T-helper 17 cell (primary cell): ENCODE measurements at places on chromosomes 16 and 17. TPM values are rescaled to one million over a fixed set of nuclear protein-coding genes. Genes with fewer than 3 reads are reported as not detected.

Gene ETV4
- not detected for total RNA-seq

Gene CDH3
- total RNA-seq, result 0.37 TPM

Gene TBC1D3B
- total RNA-seq, result 3.5 TPM

Gene PRSS33
- total RNA-seq, result not detected

Gene BTBD17
- total RNA-seq, result not detected

Gene ALDOA
- 421 TPM for total RNA-seq

Gene SRCIN1
- total RNA-seq, result 0.26 TPM

Gene HSF5
- 1.6 TPM for total RNA-seq

Gene TP53TG3B
- not detected for total RNA-seq

- no peaks in the 10 kb centered on the region for H3K36me3 ChIP-seq
- H3K4me3 ChIP-seq, result peak overlapping the region; percentile 88
- peak overlapping the region; percentile 90 for H3K27ac ChIP-seq
- H3K4me1 ChIP-seq, result peaks cover 17% of the 10 kb centered on the region
- H3K27me3 ChIP-seq, result no peaks in the 10 kb centered on the region
- DNase-seq, result no peak
Measured at GRCh38 chr17:64441772-64442540, 7.0 kb upstream of the MILR1 start.

GRCh38 chr17:16013943-16014407, 14.4 kb downstream of the TTC19 start:
- no peaks in the 10 kb centered on the region for H3K27me3 ChIP-seq
- peaks cover 2% of the 10 kb centered on the region for H3K36me3 ChIP-seq
- H3K4me3 ChIP-seq, result no peak overlapping the region
- no peak overlapping the region for H3K27ac ChIP-seq
- no peak for DNase-seq
- H3K4me1 ChIP-seq, result peaks cover 16% of the 10 kb centered on the region

DNA sequence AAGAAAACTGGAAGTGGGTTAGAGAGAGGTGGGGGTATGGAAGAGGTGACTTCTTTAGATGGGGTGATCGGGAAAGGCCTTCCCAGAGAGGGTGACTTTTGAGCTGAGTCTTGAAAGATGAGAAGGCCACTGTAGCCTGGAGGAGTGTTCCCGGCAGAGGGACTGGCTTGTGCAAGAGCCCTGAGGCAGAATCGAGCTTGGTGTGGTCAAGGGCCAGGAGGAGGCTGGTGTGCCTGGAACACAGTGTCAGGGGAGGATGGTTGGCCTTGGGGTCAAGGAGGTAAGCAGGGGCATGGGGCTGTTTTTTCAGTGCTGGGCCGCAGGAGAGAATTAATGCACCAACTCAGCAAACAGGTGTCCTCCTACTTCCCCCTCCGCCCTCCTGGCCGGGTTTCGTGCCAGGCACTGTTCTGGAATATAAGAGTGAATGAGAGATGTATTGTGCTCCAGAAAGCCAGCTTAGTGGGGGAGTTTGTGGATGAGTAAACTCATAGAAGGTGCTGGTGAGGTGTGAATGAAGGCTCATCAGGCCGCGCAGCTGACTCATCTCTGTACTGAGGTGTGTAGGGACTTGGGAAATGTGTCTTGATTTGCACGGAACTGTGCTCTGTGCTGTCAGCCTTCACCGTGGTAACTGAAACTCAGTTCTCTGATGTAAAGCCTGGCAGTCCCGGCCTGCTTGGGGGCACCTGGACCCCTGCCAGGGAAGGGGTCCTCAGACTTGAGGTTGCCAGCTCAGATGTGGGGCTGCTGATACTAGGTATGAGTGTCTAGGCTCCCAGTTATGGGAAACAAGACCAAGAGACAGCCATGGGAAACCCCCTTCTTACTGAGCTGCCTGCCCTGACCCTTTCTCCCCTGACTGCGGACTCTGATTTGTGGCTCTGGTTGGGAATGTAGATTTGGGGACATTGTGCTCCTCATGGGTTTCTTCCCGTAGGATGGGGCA, 15.3 kb downstream of the KSR1 start:
- peaks cover 70% of the 10 kb centered on the region for H3K4me1 ChIP-seq

GRCh38 chr17:11889266-11889665, 108.0 kb downstream of the ZNF18 start:
- DNase-seq, result no peak
- no peak overlapping the region for H3K27ac ChIP-seq
- no peaks in the 10 kb centered on the region for H3K27me3 ChIP-seq
- H3K36me3 ChIP-seq, result no peaks in the 10 kb centered on the region

DNA sequence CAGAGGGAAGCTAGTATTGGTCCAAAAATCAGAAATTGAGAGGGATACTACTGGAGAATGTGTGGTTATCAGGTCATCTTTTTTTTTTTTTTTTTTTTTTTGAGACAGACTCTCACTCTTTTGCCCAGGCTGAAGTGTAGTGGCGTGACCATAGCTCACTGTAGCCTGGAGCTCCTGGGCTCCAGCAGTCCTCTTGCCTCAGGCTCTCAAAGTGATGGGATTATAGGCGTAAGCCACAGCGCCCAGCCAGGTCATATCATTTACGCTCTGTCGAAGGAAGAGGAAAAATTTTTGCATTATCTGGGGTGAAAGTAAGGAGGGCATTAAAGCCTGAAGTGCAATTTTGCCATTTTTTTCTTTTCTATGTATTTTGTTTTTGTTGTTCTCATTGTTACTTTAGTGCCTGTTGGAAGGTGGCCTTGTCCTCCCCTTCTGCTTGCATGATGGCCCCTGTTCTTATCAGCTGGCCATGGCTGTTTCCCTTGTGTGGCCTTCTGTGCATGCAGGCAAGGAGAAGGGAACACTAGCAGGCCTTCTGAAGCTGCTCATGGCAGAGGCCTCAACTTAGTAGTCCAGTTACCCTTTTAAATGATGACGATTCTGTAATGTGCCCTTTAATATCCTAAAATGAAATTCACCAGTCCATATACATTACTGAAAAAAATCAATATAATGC, 118.3 kb downstream of the SPECC1 start:
- H3K27me3 ChIP-seq, result peaks cover 18% of the 10 kb centered on the region
- no peak overlapping the region for H3K4me3 ChIP-seq
- H3K4me1 ChIP-seq, result peaks cover 3% of the 10 kb centered on the region

DNA sequence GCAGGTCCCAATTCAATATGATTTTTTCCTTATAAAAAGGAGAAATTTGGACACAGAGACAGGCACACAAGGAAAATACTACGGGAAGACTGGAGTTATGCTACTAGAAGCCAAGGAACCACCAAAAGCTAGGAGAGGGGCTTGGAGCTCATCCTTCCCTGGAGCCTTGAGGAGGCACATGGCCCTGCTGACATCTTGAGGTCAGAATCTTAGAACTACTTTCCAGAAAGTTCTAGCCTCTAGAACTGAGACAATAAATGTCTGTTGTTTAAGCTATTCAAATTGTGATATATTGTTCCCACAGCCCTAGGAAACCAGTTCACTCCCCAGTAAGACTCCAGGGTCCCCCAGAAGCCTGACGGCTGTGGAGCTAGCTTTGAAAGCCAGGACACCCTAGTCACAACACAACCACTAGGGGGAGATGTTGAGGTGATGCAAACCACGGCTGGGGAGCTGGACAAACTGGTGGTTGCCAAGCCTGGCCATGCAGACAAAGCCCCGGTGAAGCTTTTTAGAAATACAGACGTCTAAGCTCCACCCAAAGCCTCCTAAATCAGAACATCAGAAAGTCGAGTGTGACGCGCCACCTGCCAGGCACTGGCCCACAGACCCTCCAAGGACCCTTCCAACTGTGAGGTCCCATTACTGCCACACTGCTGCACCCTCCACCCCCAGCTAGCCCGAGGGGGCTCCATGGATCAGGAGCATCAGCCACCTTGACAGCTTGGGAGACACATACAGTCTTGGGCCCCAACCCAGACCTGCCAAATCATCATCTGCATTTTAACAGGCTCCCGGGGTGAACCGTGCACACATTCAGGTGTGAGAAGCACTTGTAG, 106.4 kb downstream of the SLC39A11 start:
- no peaks in the 10 kb centered on the region for H3K27me3 ChIP-seq
- H3K27ac ChIP-seq, result no peak overlapping the region
- peak overlapping the region; percentile 31 for H3K4me3 ChIP-seq
- DNase-seq, result no peak
- H3K36me3 ChIP-seq, result no peaks in the 10 kb centered on the region
- peaks cover 7% of the 10 kb centered on the region for H3K4me1 ChIP-seq

GRCh38 chr17:44108440-44109311, 14.8 kb downstream of the HDAC5 start:
- no peak overlapping the region for H3K4me3 ChIP-seq
- H3K36me3 ChIP-seq, result peaks cover 4% of the 10 kb centered on the region
- H3K27ac ChIP-seq, result no peak overlapping the region
- H3K4me1 ChIP-seq, result peaks cover 27% of the 10 kb centered on the region

- H3K4me1 ChIP-seq, result peaks cover 2% of the 10 kb centered on the region
- H3K36me3 ChIP-seq, result no peaks in the 10 kb centered on the region
- H3K27ac ChIP-seq, result no peak overlapping the region
- DNase-seq, result no peak
- no peak overlapping the region for H3K4me3 ChIP-seq
- peaks cover 17% of the 10 kb centered on the region for H3K27me3 ChIP-seq
Measured at GRCh38 chr16:81436386-81436785, 8.2 kb upstream of the CMIP start.

DNA sequence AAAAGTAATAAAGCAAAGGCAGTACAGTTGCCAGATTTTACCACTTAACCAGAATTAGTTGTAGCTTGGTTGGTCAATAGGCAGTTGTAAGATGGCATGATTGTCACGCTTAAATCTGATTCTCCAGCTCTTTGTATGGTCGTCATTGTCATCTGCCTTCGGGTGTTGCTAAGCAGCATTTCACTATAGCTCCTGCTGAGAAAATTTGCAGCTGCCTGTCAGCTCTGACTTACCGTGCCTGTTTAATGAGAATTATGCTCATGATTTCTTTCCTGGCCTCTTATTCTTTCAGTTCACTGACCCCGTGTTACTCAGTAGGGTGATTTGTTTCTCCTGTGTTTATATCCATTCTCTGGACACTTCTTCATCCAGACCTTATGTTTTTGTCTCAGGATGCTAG, 66.7 kb downstream of the TANGO6 start:
- H3K27ac ChIP-seq, result no peak overlapping the region
- no peaks in the 10 kb centered on the region for H3K27me3 ChIP-seq
- no peaks in the 10 kb centered on the region for H3K4me1 ChIP-seq

DNA sequence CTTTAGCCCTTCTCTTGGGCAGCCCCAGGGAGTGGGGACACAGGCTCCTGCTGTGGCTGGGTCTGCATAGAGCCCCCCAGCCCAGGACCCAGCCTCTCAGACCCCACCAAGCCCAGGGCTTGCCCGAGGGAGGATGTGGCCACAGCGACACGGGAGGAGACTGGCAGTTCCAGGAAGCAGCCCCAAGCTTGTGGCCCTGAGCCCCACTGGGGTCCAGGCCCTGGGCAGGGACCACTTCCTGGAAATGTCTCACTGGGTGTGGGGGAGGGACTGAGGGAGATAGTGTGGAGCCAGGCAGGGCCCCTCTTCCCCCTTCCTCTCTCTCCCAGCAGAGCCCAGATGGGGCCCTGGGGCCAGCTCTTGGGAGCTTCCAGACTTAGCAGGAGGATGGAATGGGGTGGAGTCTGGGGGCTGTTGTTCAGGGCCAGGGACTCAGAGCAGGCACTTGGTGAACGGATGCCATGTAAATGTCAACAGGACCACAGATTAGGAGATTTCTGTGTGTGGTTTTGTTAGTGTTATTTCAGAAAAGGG, 35.3 kb downstream of the ADGRG5 start:
- peaks cover 33% of the 10 kb centered on the region for H3K4me1 ChIP-seq
- peak overlapping the region; percentile 31 for H3K4me3 ChIP-seq
- H3K27ac ChIP-seq, result peak overlapping the region; percentile 91
- peaks cover 4% of the 10 kb centered on the region for H3K36me3 ChIP-seq
- DNase-seq, result no peak

- H3K36me3 ChIP-seq, result peaks cover 1% of the 10 kb centered on the region
- no peak overlapping the region for H3K27ac ChIP-seq
- H3K4me1 ChIP-seq, result peaks cover 8% of the 10 kb centered on the region
- H3K27me3 ChIP-seq, result no peaks in the 10 kb centered on the region
- no peak for DNase-seq
- no peak overlapping the region for H3K4me3 ChIP-seq
Measured at GRCh38 chr16:89142474-89143195, 28.9 kb upstream of the CDH15 start.

- H3K36me3 ChIP-seq, result no peaks in the 10 kb centered on the region
- H3K4me3 ChIP-seq, result no peak overlapping the region
- DNase-seq, result no peak
Measured at GRCh38 chr17:81111066-81111465, 54.2 kb upstream of the PVALEF start.

DNA sequence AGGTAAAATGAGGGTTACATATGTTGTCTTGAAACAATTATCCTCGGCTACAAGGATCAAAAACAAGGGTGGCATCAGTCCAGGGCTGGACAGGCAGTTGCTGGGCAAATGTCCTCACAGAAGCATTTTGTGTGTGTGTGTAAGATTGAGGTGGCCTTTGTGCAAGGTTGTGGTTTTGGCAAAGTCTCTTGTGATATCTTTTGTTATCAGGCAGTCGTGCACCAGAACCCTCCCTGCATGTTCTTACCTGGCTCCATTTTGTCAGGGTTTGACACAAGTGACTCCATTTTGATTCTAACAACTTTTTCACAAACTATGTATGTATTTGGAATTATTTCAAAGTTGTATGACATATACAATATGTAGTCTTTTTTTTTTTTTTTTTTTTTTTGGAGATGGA, 20.0 kb downstream of the CHAD start:
- no peak overlapping the region for H3K27ac ChIP-seq
- no peak for DNase-seq
- H3K4me1 ChIP-seq, result peaks cover 7% of the 10 kb centered on the region
- H3K36me3 ChIP-seq, result peaks cover 2% of the 10 kb centered on the region
- no peak overlapping the region for H3K4me3 ChIP-seq

- peaks cover 14% of the 10 kb centered on the region for H3K4me1 ChIP-seq
- peak overlapping the region; percentile 81 for H3K4me3 ChIP-seq
- H3K27me3 ChIP-seq, result peaks cover 13% of the 10 kb centered on the region
- peak overlapping the region; percentile 44 for H3K27ac ChIP-seq
- H3K36me3 ChIP-seq, result no peaks in the 10 kb centered on the region
Measured at GRCh38 chr16:83137894-83138293, 511.1 kb downstream of the CDH13 start.

DNA sequence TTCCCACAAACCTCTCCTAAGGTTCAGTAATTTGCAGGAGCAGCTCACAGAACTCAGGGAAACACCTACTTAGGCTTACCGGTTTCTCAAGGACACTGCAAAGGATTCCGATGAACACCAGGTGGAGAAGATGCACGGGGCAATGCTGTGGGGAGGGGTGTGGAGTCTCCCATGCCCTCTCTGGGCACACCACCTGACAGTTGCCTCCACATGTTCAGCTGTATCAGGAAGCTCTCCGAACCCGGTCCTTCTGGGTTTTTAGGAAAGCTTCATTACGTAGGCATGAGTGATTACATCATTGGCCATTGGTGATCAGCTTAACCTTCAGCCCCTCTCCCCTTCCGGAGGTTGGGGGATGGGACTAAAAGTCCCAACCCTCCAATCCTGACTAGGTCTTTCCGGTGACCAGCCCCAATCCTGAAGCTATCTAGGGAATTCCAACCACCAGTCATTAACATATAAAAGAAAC, 21.6 kb downstream of the C17orf58 start:
- H3K4me3 ChIP-seq, result peak overlapping the region; percentile 36
- H3K27me3 ChIP-seq, result no peaks in the 10 kb centered on the region
- no peaks in the 10 kb centered on the region for H3K36me3 ChIP-seq
- no peak for DNase-seq
- no peak overlapping the region for H3K27ac ChIP-seq
